ENCODE measurements at places on chromosomes 5 and 9.

- no peak for DNase-seq
Measured at GRCh38 chr9:121206516-121207370, 5.1 kb upstream of the RAB14 start.

DNA sequence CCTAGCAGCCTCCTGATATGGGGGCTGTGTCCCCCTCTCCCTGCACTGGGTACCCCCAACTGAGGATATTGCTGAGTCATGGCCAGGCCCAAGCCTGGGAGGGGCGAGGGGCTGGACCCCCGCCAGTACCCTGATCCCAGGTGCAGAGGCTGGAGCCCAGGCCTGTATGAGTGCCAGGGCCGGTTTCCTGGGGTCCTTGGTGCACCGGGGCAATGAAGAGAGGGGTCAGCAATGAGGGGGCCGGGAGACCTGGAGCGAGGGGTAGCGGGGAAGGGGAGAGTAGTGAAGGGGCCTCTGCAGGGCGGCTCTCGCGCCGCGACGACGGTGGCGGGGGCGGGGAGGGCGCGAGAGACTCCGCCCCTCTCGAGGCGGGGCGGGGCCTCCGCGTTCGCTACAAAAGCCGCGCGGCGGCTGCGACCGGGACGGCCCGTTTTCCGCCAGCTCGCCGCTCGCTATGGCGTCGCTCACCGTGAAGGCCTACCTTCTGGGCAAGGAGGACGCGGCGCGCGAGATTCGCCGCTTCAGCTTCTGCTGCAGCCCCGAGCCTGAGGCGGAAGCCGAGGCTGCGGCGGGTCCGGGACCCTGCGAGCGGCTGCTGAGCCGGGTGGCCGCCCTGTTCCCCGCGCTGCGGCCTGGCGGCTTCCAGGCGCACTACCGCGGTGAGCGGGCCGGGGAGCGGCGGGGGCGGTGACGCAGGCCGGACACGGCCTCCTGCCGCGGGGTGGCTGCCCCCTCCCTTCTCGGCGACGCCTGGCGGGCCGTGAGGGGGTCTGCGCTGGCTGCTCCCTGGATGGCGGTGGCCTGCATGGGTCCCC lies at the start of gene SQSTM1:
TSS of gene SQSTM1 (plus strand) at position 423 of the 815 bp plus-strand sequence. CDS start at position 455, 32 bp downstream.
- peak; percentile 81 for DNase-seq

- no peak for DNase-seq
Measured at GRCh38 chr9:89330513-89330912, 12.2 kb downstream of the SECISBP2 start.

DNA sequence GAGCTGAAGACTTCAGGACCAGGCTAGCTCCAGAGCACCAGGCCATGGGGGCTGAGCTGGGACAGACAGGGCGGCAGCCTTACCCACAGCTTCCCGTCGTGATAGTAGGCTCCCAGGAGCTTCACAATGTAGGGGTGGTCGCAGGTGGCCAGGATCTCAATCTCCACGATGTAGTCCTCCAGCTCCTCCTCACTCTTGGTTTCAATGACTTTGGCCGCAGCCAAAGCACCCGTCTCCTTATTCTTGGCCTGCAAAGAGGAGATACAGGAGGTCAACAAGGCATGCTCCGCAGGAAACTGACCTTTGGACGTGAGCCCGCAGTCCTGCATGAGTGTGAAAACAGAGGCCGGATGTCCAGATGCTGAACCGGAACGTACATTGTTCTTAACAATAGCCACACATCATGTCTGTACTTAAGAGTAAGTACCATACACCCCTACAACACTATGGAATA lies 31.5 kb downstream of the STK10 start:
- DNase-seq, result no peak

GRCh38 chr9:114247077-114247476 lies 75.8 kb upstream of the ORM1 start:
- DNase-seq, result no peak

- DNase-seq, result peak; percentile 92
Measured at GRCh38 chr5:180810210-180810958, 7.8 kb upstream of the MGAT1 start.

DNA sequence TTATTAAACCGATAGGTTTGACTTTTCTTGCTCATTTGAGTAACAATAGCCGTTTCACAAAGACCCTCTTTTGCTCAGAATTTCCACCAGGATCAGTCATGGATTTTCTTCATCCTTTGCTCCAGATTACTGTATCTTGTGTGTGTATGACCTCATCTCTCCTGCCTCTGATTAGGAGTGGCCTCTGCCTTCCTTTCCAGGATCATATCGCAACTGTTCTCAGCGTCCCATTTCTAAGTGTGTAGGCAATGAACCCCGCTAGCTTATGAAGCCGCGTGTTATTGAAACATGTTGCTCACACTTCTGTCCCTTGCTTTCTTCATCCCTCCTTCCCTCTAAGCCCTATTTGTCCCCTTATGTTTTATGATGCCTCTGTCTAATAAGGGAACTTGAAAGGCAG lies 169.8 kb upstream of the RPS23 start:
- DNase-seq, result no peak

All from NCI-H82 (cell line).